Stimulated activated naive CD4-positive, alpha-beta T cell (primary cell): ENCODE measurements at places on chromosomes 5 and 9.

DNA sequence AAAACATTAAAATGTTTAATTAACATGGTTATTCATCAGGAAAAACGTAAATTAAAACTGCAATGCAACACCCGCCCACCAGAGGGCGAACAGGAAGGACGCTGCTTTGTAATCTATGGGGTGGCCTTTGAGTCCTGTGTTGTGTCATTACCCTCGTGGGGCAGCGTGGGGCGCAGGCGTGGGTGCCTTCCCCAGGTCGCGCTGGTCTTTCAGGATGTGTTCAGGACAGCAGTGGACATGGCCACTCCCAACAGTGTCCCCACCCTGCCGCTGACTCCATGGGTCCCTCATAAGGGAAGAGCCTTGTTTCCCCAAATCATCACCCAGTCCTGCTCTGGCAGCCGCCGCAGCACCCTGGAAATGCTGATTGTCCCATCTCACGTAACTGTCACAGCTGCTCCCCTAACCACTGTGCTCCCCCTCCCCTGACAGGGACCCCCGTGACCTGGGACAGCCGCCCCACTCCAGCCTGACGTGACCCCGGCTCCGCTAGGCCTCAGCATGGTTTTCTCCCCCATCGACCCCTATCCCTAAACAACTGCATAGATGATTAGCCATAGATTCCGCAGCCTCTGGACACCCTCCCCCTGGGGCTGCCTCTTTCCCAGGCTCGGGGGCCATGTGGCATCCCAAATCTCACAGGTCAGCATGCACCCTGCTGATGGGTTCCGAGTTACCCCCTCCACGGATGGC, 36.4 kb downstream of the GLT6D1 start:
- no peak for DNase-seq

DNA sequence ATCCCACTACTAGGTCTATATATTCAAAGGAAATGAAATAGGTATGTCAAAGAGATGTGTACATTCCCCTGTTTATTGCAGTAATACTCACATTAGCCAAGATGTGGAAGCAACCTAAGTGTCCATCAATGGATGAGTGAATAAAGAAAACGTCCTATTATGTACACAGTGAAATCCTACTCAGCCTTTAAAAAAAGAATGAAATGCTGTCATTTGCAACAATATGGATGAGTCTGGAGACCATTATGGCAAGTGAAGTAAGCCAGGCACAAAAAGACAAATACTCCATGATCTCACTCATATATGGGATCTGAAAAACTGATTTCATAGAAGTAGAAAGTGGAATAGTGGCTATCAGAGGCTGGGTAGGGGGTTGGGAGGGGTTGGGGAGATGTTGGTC, 909.1 kb upstream of the DMAC1 start:
- no peak for DNase-seq

DNA sequence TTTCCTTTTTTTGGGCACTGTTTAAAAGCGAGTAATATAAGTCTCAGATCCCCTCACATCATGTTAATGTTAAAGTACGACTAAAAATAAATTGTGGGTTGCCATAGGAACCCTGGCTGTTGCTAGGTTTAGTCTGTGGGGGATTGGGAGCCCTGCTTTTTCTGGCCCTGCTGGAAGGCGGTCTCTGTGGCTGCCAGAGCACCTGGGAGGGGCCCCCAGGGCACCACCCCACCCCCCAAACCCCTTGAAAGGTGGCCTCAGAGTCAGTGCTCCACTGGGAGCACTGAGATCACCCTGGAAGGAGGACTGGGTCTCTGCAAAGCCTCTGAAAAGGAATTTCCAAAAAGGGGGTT, 66.2 kb upstream of the NEURL1B start:
- no peak for DNase-seq

DNA sequence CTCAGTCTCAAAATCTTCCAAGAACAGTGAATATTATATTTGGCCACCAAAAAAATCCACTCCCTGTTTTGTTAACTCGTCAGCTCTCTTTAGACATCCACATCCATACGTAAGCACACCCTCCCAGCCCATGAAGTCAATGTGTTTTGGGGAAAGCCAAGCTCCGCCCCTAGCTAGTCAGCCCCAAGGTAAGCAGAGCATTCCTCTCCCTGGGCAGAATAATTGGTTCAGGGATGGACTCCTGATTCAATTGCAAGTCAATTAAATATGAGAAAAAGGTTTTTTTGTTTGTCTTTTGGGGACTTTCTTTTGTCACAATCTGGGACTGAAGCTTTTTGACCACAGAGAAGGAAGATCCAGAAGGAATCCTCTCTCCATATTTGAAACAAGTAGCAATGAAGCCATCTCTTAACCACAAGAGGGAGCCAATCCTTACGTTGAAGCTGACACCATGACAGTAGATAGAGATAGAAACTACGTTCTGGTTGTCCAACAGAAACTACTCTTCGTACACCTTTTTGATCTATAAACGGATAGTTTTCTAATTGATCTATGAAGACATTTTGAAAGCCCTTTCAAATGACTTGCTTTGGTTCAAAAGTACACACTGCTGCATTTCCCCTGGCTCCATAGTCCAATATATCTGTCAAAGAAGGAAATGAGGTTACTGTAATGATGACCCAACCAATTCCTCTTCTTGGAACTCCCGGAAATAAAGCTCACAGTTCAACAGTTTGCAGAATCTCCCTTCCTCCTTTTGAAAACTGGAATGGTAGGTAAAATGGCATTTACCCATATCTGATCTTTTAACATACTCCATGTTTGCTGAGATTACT, 166.4 kb downstream of the TLE1 start:
- no peak for DNase-seq

DNA sequence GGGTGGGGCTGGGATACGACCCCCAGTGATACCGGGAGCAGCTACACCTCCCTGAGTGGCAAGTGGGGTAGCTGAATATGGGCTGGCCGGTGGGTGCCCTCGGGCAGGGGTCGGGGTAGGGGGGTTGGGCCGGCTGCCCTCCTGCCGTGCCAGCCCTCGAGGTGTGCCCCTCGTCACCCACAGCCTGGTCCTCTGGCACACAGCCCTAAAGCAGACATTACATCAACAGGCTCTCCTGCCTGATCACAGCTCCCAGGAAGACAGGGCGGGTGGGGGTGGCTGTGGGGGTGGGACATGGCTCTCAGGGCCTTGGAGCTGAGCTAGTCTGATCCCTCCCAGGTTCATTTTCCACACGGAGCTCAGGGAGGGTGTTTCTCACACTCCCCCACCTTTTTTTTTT, 23.2 kb downstream of the FBXW5 start:
- no peak for DNase-seq

GRCh38 chr9:19918630-19919029, 129.8 kb upstream of the SLC24A2 start:
- DNase-seq = no peak

DNA sequence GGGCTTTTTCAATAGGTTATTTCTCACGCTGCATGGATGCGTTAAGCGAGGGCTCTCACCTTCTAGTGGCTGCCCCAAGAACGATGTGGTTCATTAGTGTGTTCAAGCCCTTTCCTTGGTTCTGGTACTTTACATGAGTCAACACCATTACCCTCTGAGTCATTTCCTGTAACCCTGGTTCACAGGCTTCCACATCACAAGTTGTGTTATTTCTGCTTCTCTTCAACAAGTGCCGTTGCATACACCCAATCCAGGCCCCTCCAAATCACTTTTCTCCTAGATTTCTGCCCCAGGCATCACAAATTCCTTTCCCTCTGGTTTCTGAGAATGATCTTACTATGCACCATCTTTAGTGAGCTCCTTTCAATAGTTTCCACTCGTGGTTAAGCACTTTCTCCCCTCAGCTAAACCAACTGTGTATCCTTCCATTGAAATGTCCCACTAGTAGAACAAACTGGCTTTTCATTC, 69.5 kb upstream of the RAD23B start:
- DNase-seq = no peak

DNA sequence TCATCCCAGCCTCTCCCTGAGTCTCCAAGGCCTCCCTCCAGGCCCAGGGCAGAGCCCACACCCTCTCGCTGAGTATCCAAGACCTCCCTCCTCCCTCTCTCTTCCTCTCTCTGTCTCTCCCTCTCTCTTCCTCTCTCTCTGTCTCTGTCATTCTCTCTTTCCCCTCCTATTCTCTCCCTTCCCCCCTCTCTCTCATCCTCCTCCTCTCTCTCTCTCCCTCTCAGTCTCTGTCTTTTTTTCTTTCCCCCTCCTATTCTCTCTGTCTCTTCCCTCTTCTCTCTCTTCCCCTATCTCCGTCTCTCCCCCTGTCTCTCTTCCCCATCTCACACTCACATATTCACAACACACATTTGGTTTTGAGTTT, 8.1 kb downstream of the SLC6A19 start:
- no peak for DNase-seq

DNA sequence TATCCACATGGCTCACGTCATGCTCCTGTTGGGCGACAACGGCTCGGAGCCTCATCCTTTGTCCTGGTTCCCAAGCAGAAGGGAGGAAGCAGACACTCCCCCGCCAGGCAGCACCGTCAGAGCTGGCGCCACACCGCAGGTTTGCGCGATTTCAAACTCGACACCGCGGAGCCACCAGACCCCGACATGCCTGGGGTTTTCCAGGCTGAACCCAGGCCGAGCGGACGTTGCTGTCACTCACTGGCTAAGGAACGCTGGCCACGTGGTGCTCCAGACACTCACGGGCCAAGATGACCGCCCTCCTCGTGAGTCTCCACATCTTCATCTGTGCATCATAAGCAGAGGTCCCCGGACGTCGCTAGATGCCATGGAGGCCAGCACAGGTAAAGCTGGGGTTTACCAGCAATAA, 9.0 kb downstream of the TERT start:
- no peak for DNase-seq

GRCh38 chr5:143399616-143400540, 3.6 kb downstream of the NR3C1 start:
- DNase-seq = no peak

DNA sequence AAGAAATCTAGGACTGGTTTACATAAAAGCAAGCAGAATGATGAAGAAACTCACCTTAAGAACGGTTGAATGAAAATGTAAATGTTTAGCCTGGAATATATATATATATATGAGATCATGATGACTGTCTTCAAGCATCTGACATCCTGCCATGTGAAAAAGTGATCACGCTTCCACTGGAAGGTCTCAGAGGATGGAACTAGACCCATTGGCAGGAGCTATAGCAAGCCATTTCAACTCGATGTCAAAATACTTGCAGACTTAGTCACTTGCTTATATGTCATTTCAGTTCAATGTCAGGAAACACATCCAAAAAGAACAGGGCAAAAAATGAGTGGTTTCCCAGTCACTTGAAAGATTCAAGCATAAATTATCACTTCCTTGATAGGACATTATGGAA, 22.2 kb upstream of the TMEM161B start:
- no peak for DNase-seq

- DNase-seq = no peak
These were observed 160.4 kb downstream of the PRDM6 start for GRCh38 chr5:123249446-123249845.

GRCh38 chr5:99928490-99928889, 606.7 kb upstream of the FAM174A start:
- no peak for DNase-seq

- no peak for DNase-seq
These were observed 57.4 kb upstream of the ASS1 start for GRCh38 chr9:130387398-130387797.

DNA sequence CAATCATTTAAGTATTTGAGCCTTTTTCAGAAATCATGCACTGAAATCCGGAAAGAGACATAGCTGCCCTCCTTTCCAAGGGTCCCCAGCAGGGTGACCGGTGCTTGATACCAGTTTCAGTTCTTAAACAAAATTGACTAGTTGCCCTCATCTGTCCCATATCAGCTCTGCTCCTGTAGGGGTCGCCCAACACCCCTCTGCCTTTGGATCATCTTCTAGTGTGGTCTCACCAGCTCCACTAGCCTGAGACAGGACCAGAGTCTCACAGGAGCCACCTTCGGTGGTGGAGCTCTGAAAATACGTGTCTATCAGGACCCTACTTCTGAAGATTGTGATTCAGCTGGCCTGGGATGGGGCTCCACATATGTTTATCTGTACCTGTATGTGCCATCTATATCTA, 428.2 kb downstream of the ENC1 start:
- DNase-seq = no peak

DNA sequence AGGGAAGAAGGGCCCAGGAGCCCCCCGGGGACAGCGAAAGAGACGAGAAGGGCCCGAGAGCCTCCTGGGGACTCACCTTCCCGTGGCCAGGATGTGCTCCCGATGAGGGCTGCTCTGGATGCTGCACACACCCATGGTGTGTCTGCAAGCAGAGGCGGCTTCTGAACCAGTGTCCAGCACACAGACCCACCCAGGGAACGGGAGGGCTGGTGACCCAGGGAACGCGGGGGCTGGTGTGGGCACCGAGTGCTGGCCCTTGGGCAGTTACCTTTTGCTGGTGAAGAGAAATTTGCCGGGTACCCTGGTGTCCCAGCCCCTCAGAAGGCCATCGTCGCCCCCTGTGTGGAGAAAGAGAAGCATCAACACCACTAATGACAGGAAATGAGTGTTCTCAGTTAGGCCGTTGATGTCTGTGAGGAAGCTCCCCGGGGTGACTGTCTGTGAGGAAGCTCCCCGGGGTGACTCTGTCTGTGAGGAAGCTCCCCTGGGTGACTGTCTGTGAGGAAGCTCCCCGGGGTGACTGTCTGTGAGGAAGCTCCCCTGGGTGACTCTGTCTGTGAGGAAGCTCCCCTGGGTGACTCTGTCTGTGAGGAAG, 13.2 kb downstream of the MRPL41 start:
- no peak for DNase-seq

GRCh38 chr5:134798468-134798867, 39.9 kb downstream of the DDX46 start:
- DNase-seq = no peak

GRCh38 chr5:74627646-74628279, 12.8 kb downstream of the ENC1 start:
- DNase-seq = no peak

DNA sequence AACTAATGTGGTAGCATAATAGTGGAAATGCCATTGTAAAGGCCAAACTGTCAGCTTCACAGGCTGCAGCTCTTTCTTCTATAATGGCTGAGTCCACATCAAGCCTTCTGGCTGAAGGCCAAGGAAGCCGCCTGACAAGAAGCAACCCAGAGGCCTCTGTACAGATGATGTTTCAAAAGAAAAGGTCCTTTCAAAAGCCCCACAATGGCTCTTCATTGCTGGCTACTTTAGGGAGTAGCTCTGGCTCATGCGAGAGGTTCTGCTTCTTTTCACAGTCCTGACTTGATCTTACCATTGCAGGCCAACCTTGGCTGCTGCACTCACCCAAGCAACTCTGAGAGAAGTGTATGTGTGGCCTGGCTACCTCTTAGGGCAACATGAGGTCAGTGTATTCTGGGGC, 54.5 kb upstream of the EQTN start:
- DNase-seq = no peak

DNA sequence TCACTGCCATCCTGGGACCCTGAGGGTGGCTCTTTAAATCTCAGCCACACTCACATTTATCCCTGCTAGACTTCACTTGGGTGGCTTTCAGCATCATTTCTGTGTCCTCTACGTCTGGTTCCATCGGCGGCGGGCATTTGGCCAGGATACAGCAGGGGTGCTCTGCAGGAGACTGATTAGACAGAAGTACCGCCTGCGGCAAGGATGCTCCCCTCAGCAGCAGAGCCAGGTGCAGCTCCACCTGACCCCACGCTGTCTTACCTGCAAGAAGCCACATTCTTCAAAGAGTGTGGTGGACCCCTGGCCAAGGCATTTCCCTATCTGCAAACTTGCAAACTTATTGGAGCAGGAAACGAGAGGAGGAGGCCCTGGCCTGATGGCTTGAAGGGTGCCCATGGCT, 309.8 kb upstream of the IRX4 start:
- DNase-seq = no peak
